NCI-H524 treated with DMSO at 0.1 percent for 48 hours (cell line): ENCODE measurements at places on chromosomes 2 and 18.

- DNase-seq = no peak
These were observed 1.8 kb upstream of the RNF144A start for GRCh38 chr2:6915399-6915798.

- DNase-seq = no peak
These were observed 147.3 kb downstream of the AGAP1 start for GRCh38 chr2:235640926-235641723.

DNA sequence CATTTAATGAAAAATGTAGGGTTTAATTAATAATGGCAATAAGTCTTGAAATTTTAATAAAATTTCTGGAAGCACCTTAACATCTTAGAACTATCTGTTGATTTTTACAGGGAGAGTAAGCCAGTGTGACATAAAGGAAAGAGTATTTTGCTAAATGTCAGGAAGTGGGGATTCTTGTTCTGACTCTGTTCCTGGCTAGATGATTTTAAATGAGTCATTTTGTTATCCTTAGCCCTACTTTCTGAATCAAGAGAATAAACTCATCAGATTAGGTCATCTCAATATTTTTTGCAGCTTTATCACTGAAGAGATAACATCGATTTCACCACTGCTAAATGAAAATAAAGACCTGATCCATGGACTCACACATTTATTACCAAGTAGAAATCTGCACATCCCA lies 377.5 kb upstream of the CYRIA start:
- DNase-seq = no peak

DNA sequence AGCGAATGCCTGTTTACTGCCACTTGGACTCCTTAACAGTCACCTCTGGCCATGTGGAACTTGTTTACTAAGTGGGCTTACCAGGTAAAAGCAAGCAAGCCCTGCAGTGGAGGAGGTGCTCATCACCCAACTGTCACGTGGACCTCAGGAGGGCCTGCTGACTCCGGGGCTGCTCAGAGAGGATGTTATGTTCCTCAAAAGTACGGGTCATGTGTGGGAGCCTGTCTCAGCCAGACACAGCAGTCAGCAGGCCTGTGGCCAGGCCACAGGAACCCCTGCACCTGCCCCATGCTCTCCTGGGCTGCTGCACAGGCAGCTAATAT lies 36.2 kb downstream of the AMER3 start:
- DNase-seq = no peak

DNA sequence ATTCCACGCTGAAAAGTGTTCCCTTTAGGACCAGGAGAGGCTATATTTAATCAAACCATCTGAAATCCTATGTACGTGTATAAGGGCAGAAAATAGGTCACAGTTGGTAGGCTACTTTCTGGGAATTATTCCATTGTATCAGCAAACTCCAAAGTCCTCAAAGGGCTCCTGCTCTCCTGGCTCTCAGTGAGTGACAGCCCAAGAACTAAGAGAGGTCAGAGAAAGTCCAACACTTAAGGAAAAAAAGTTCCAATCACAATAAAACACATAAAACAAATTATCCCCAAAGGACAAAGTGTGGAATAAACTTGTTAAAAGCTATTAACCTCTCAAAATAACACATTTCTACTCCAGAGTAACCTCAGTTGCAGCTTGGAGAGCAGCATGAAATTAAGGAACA lies 183.3 kb downstream of the SLC8A1 start:
- no peak for DNase-seq

- DNase-seq = no peak
These were observed 5.3 kb downstream of the NGEF start for GRCh38 chr2:233007739-233008138.

DNA sequence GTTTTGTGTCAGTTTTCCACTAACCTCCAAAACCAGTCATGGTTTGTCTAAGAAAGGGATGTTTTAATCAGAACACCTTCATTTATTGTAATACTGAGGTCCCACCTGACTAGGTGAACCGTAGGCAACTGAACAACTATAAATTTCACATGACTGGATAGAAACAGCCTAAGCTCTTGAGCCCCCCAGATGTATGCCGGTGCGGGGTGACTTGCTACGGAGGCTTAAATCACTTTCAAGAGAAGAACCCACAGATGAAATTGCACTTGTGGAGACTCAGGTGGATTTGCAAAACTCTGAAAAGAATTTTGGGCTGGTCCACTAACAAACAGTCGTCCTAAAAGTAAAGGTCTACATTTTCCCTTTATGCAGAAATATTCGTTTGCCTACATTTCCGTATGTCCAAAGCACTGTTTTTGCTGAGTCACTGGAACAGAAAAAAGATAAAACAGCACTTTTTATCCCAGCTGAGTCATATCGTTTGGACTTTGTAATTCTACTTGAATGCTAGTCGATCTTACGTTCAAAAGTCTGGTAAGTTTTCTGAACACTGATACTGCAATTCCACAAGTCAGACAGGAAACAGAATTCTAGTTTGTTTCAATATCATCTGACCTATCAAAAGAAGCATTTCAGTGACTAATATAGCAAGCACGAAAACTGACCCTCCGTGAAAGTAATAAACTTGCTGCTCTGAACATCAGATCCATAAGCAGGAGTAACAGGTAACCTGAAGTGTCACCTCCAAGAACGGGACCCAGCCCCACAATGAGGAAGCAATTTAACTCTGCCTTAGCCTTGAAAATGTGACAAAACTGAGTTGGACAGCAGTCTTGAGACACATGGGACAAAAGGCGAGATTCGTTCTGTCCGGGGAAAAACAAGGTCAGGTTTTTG lies 18.1 kb downstream of the ZNF516 start:
- no peak for DNase-seq

DNA sequence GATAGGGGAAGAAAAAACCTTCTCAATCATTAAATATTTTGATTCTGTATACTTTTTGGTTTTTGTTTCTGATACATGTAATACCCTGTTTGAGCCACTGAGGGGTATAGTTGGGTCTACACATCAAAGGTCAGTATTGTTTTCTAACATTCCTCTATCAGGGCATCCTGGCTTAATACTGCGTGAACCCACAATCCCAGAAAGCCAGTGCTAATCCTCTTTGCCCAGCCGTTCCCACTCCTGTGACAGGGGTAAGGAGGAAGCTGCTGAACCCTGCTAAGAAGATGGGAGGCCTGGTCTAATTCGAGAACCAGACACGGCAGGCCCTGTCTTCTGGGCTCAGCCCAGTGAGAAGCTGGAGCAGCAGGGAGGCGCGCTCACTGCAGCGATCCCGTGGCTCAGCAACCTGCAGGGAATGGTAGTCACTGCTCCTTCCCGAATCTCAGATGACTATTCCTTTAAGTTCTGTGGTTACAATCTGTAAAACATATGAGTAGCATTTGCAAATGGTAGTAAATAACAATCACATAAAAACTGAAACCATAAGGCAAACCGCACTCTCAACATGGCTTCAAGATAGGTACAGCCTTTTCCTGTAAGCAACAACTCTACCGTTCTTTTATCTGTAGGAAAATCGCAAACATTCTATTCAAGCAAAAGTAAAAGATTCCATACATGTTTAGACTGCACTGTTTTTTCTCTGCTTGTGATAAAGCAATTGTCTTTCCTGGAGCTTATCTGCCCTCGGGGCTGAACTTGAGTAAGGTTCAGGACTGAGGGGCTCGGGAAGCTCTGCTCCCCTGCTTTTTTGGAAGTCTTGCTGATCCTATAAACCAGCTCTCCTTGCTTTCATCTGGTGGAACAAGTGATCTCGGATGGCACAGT lies 87.0 kb downstream of the EPB41L3 start:
- DNase-seq = peak; percentile 82

GRCh38 chr2:240851078-240851991 lies 17.3 kb upstream of the AGXT start:
- peak; percentile 81 for DNase-seq

- DNase-seq = no peak
These were observed 118.2 kb upstream of the THUMPD2 start for GRCh38 chr2:39897273-39897672.

- DNase-seq = no peak
These were observed 369.0 kb downstream of the EPHA4 start for GRCh38 chr2:221203125-221203524.

- DNase-seq = no peak
These were observed 3.3 kb downstream of the VPS54 start for GRCh38 chr2:64015898-64016297.

GRCh38 chr2:128439031-128439790 lies 120.5 kb upstream of the HS6ST1 start:
- DNase-seq = no peak

DNA sequence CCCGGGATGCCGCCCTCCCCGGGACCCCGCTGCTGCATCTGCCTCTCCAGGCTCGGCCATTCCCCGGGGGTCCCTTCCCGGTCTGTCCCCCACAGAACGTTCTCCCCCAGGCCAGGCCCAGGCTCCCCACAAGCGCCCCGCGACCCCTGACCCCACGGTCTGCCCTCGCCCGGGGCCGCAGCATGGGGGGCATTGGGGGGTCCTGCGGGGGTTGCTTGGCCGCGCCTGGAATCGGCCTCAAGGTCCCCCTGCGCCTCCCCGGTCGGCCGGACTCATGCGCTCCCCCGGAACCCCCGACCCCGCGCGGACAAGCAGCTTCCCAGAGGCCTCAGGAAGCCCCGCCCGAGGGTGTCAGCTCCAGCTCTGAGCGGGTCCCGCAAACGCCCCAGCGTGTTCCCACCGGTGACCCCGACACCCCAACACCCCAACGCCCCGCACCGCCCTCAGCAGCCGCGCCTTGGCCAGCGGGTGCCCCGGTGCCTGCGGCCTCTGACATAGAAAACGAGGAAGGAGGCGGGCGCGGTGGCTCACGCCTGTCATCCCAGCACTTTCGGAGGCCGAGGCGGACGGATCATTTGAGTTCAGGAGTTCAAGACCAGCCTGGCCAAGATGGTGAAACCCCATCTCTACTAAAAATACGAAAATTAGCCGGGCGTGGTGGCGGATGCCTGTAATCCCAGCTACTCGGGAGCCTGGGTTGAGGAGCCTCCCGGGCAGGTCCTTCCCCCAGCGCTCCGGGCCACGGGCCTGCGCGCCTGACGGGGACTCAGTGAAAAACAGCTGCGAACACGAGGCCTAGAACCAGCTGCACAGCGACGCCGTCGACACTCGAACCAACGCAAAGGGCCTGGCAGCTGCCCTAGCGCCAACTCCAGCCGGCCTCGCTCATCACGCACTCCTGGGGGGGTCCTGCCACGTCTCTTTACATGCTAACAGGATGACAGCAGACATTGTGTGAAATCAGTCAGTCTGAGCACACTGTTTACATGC lies 61.8 kb upstream of the CTDP1 start:
- DNase-seq = no peak

- no peak for DNase-seq
These were observed 209.8 kb downstream of the GBX2 start for GRCh38 chr2:235958221-235958930.

GRCh38 chr2:217392930-217393584 lies 533.2 kb upstream of the TNP1 start:
- no peak for DNase-seq

- no peak for DNase-seq
These were observed 29.4 kb upstream of the MBP start for GRCh38 chr18:77161961-77162360.

DNA sequence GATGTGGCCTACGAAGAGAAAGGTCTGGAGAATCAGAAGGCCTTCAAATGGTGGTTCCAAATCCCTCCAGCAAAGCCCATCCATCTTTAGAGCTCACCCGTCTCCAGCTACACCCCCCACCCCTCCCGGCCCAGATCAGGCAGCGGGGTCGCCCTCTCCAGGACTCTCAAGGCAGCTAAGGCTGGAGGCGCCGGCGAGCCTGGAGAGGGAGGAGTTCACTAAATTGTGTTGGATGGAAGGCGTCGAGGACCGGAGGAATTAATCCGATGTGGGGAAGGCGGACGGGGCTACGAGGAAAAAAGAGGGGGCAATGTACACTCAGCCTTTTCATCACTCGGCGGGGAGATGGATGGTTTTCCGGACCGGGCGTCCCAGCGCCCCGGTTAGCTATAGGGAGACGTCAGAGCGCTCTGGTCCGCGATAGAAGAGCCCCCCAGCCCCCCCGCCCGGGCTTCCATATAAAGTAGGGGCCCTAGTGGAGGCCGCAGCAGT lies at the start of gene GRP:
Gene GRP, plus strand, starts transcription at position 487 of the 492 bp plus-strand sequence. CDS start 108 bp downstream, outside the sequence.
- no peak for DNase-seq

DNA sequence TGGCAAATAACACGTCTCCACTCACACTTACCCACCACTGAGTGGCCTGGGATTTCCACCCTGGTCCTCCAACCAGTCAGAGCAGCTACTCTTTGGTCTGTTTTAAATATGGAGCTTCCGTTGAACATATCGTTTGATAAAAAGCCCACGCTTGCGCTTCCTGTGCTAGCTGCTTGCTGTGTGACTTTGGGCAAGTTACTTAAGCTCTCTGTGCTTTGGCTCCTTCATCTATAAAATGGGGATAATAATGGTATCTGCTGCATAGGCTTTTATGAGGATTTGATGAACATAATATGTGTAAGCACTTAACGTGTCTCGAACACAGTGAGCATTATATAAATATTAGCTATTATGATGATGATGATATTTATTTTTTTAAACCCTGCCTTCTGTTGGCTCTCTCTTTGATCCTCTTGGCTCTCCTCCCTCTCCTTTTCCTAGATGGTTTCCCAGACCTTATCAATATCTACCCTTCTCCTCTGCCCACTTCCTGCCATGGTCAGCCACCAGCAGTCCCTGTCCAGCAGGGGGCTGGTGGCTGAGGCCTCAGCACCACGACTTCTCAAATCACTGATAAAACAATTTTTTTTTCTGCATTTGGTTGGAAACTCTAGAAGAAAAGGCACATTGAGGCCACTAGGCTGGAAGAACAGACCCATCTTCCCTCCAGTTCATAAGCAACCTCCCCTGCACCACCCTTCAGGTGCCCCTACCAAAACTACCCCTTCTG lies 191.9 kb downstream of the LOXHD1 start:
- no peak for DNase-seq

DNA sequence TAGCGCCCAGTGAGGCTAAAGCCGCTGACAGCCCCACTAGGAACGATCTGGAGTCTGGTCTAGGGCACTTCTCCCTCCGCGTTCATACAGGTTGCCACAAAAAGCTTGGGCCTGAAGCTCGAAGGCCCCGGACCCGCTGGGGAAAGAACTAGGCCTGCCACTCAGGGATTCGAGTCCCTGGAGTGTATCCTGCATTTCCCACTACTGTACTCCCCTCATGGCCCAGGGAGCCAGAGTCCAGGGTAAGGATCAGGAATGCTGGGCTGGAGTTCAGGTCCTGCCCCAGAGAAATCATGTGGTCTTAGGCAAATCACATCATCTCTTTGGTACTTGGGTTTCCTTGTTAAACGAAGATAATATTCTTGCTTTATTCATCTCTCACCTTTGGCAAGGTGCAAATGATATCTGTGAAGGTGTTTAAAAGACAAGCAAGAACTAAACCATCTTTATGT lies 1.4 kb upstream of the ZFP36L2 start:
- DNase-seq = no peak
